DND-41 (cell line): ENCODE measurements at places on chromosomes 13 and 19.

- DNase-seq = no peak
- H3K36me3 ChIP-seq = no peaks in the 10 kb centered on the region
- H3K4me1 ChIP-seq = peaks cover 38% of the 10 kb centered on the region
- H3K4me3 ChIP-seq = no peak overlapping the region
- no peaks in the 10 kb centered on the region for H3K27me3 ChIP-seq
These were observed 728.4 kb downstream of the SLITRK1 start for GRCh38 chr13:83153848-83154247.

GRCh38 chr19:18671303-18672043, 12.0 kb upstream of the CRTC1 start:
- no peak overlapping the region for H3K27ac ChIP-seq
- peaks cover 54% of the 10 kb centered on the region for H3K36me3 ChIP-seq
- no peaks in the 10 kb centered on the region for H3K27me3 ChIP-seq
- DNase-seq = no peak

- no peak overlapping the region for H3K4me3 ChIP-seq
- no peak for DNase-seq
- no peaks in the 10 kb centered on the region for H3K4me1 ChIP-seq
- no peaks in the 10 kb centered on the region for H3K27me3 ChIP-seq
- no peaks in the 10 kb centered on the region for H3K36me3 ChIP-seq
These were observed 5.2 kb downstream of the DKKL1 start for GRCh38 chr19:49368711-49369358.

DNA sequence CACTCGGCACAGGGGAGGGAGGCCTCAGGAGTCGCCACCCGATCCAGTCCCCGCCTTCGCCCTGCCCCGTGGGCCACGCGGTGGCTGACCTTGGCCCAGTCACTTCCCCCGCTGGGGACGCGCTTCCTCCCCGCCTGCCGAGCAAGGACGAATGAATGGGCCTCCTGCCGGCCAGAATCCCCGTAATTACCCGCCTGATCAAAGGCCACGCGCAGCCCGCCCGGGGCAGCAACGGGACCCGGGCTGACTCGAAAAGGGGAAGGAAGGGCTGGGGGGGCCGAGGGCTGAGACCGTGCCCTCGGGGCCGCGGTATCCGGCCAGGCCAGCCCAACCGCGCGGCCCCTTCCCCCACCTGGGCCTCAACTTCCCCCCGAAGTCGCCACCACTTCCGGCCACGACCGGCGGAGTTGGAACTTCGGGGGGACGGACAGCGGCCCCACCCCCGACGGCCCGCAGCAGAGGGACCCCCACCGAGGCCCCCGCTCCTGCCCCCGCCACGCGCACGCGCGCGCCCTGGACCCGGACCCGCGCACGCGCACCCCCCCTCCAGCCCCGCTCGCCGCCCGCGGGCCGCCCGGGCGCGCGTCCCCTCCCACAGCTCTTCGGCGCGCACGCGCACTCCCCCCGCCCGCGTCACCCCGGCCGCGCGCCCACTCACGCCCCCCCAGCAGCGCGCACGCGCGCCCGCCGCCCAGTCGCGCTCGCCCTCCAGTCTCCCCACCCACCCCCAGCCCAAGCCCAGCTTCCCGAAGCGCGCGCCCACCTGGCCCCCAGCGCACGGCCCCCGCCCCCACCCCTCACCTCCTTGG, 520 bp downstream of the ZNF787 start:
- H3K36me3 ChIP-seq = peaks cover 5% of the 10 kb centered on the region; the same call in 1 of the 2 replicates
- H3K4me1 ChIP-seq = peaks cover 28% of the 10 kb centered on the region
- H3K4me3 ChIP-seq = peak overlapping the region; percentile 89
- H3K27ac ChIP-seq = peak overlapping the region; percentile 92
- DNase-seq = peak; percentile 85
- H3K27me3 ChIP-seq = no peaks in the 10 kb centered on the region

- no peaks in the 10 kb centered on the region for H3K36me3 ChIP-seq
- no peak for DNase-seq
- no peaks in the 10 kb centered on the region for H3K4me1 ChIP-seq
- H3K27ac ChIP-seq = no peak overlapping the region
These were observed 332.2 kb downstream of the MYO16 start for GRCh38 chr13:108961542-108962125.

DNA sequence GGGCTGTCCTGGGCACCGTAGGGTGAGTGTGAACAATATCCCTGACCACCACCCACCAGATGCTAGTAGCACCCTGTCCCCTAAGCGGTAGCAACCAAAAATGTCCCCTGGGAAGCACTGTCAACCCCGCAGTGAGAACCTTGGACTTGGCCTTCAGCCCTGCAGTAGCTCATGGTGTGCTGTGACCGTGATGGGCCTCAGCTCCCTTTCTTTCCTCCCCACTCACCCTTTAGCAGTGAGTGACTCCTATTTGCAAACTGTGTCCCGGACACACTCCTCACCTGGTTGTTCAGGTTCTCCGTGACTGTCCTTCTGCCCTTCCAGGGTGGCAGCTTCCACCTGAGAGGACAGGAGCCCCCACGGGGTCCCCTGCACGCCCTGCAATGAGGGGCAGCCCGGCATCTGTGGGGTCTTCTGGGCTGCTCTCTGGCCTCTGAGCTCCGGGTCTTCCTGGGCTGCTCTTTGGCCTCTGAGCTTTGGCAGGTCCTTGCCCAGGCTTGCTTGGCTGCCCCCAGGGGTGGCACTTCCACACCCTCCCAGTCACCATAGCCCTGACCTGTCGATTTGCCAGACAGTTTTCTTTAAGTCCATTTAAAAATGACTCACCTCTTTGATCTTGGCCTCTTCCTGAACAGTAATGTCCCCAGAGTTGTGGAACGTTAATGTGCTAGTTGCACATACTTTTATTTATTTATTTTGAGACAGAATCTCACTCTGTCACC, 3.8 kb downstream of the KDM4B start:
- peaks cover 40% of the 10 kb centered on the region for H3K4me1 ChIP-seq
- H3K27me3 ChIP-seq = no peaks in the 10 kb centered on the region
- H3K27ac ChIP-seq = 0 out of 2 replicates have a peak overlapping the region, but pooled peaks have one; percentile 40
- peaks cover 16% of the 10 kb centered on the region for H3K36me3 ChIP-seq
- DNase-seq = no peak
- H3K4me3 ChIP-seq = no peak overlapping the region

DNA sequence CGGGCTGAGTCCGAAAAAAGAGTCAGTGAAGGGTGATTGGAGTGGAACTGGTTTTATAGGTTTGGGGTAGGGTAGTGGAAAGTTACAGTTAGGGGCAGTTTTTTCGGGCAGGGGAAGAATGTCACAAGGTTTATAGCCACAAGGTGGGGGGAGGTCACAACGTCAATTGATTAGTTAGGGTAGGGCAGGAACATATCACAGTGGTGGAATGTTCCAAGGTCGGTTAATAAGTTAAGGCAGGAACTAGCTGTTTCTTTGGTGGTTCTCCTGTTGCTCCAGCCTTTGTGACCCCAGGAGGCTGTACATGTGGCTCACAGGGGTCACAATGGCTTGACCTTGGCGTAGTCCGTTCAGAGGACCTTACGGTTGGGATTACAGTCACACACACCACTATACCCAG, 20.3 kb downstream of the RDH8 start:
- no peak for DNase-seq
- H3K4me3 ChIP-seq = no peak overlapping the region
- no peaks in the 10 kb centered on the region for H3K4me1 ChIP-seq

GRCh38 chr13:31930901-31931522, 100.6 kb upstream of the FRY start:
- no peak overlapping the region for H3K27ac ChIP-seq
- no peaks in the 10 kb centered on the region for H3K36me3 ChIP-seq
- H3K4me3 ChIP-seq = no peak overlapping the region
- no peak for DNase-seq
- H3K27me3 ChIP-seq = peaks cover 6% of the 10 kb centered on the region
